HFFc6 (cell line): ENCODE measurements at places on chromosomes 1 and 21. TPM values are rescaled to one million over a fixed set of nuclear protein-coding genes. Genes with fewer than 3 reads are reported as not detected.

- no peaks in the 10 kb centered on the region; the same call in 1 of the 2 replicates for H3K27me3 ChIP-seq
- DNase-seq = no peak
- H3K27ac ChIP-seq = no peak overlapping the region; the same call in 1 of the 2 replicates
- peaks cover 25% of the 10 kb centered on the region for H3K36me3 ChIP-seq
Observed at GRCh38 chr1:6546326-6546725, 8.0 kb downstream of the NOL9 start.

GRCh38 chr1:47727051-47727696, 270.0 kb downstream of the TRABD2B start:
- H3K27ac ChIP-seq = no peak overlapping the region
- no peaks in the 10 kb centered on the region for H3K36me3 ChIP-seq
- H3K4me1 ChIP-seq = peaks cover 19% of the 10 kb centered on the region
- H3K4me3 ChIP-seq = no peak overlapping the region

Gene SPRR2B
- not detected in 2 replicates for total RNA-seq

Gene TMEM81
- 2.0 to 2.5 TPM (median 2.3 TPM) in 3 replicates for total RNA-seq

- H3K4me3 ChIP-seq = no peak overlapping the region
- peaks cover 5% of the 10 kb centered on the region; the same call in 1 of the 2 replicates for H3K4me1 ChIP-seq
- H3K27ac ChIP-seq = no peak overlapping the region
- DNase-seq = no peak
- H3K27me3 ChIP-seq = no peaks in the 10 kb centered on the region; the same call in 1 of the 2 replicates
- H3K36me3 ChIP-seq = no peaks in the 10 kb centered on the region
Observed at GRCh38 chr1:87930796-87931195, 602.1 kb downstream of the LMO4 start.
